Glutamatergic neuron (in vitro differentiated cells): ENCODE measurements at places on chromosomes 2 and 18.

DNA sequence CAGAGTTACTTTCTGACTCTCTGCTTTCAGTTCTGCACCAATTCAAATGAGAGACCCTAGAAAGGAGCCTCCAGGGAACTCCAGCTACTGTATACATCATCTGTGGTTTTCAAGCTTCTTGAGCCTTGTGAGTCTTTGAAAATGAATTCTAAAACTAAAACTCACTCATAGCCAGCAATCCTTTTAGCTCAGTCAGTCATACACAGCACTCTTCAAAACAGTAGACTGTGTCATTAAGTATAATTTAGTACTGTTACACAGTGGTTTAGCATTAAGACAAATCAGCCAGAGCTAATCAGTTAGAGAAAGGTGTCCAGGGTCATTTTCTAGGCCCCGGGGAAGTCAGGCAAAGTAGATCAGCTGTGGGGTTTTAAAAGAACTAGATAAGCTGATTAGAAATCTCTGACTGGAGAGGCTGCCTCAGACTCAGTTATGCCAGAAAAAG is 322.1 kb upstream of the THUMPD2 start:
- no peak for DNase-seq

DNA sequence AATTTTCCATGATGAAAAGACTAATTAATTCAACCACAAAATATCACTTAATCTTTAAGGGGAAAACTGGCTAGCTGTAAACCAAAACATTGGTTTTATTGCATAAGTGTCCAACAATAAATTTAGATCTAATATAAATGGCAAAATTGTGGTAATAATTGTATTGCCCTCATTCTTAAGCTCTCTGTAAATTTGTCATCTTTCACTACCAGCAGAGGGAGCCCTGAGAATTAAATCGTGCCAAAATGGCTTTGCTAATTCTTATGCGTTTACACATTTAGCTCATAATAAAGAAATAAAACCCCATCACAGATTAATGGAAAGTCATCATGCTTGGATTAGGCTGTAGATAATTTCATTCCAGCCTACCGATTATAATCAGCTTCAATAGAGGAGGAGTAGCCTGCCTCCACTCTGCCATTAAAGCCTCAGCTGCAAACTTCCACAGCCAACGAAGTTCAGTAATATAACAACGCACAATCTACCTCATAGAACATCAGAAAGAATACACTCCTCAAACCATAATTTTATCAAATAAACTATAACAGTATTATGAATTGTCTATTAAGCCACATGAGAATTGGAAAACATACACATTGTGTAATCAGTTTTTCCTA is 70.0 kb upstream of the ATP5MC3 start:
- no peak for DNase-seq

- DNase-seq = no peak
These were observed 370.9 kb upstream of the ZEB2 start for GRCh38 chr2:144890828-144891227.

- DNase-seq = no peak
These were observed 166.3 kb upstream of the SKOR2 start for GRCh38 chr18:47417807-47418206.

GRCh38 chr18:63271148-63271547 is 48.4 kb downstream of the BCL2 start:
- DNase-seq = no peak

DNA sequence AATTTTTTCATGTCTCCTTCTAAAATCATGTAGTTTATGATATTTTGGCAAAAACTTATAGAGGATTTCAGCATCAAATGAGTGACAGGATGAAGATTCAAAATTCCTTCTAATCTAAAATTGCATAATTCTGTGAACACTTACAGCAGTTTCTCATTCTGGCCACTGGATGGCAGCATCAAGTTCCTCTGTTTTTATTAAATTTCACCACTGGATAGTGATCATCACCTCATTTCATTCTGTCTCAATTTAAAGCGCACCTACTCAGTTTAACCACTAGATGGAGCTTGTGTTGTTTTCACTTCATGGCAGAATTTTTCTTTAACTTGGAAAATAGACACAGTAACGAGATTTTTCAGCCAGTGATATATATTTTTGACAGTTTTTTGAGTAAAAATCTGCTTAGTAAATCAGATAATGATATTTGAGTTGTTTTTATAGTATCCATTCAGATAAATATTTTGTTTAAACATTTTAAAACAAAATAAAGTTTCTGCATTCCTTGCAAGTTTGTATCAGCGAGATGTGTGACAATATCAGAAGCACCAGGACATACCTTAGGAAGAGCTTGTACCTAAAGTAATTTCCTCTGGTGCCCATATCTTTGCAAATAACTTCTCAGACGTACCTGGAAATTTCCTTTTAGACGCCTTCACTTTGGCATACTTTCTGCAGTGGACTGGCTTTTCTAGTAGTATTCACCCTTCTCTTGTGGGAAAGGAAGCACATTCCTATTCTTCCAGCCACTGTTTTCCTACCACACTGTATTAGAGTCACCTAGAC is 94.7 kb upstream of the ARHGAP15 start:
- peak; percentile 33 for DNase-seq

DNA sequence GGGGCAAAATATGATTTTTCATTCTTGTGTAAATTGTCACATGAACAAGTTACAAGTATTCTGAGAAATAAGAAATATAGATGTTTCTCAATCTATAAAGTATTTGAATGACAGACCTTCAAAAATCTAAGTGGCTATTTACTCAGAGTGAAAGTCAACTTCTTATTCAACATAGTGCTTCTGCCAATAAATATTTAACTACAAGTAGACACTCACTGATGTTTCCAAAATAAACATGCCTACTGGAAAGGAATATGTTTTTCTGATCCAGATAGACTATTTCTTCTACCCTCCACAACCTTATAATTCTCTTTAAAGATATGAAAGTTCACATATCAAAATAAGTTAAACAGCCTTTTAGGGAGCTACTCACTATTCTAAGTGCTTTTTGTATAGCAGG is 296.3 kb downstream of the DSC3 start:
- no peak for DNase-seq

GRCh38 chr2:212536817-212537725 is 1.5 kb downstream of the ERBB4 start:
- DNase-seq = peak; percentile 27

GRCh38 chr18:47758000-47758399 is 172.5 kb downstream of the SMAD2 start:
- DNase-seq = no peak

GRCh38 chr2:163173591-163173990 is 335.0 kb upstream of the KCNH7 start:
- DNase-seq = no peak

DNA sequence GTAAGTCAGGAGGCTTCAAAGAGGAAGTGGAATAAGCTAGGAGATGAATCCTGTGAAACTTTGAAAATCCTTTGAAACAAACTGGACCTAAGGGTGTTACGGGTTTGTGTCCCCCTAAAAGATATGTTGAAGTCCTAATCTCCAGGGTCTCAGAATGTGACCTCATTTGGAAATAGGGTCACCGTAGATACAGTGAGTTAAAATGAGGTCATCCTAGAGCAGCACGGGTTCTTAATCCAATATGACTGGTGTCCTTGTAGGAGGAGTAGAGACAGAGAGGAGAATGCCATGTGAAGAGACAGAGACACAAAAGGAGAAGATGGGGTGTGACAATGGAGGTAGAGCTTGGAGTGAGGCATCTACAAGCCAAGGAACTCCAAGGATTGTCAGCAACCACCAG is 26.9 kb upstream of the NEB start:
- DNase-seq = no peak

GRCh38 chr2:60972889-60973656 is 44.4 kb upstream of the PEX13 start:
- DNase-seq = no peak

GRCh38 chr2:425243-425642 is 137.4 kb upstream of the ALKAL2 start:
- no peak for DNase-seq

- DNase-seq = no peak
These were observed 29.5 kb upstream of the STAT1 start for GRCh38 chr2:191043438-191043837.

- DNase-seq = no peak
These were observed 7.8 kb downstream of the SCYGR2 start for GRCh38 chr2:227606476-227606875.

- no peak for DNase-seq
These were observed 140.9 kb downstream of the MCFD2 start for GRCh38 chr2:46774499-46775228.

DNA sequence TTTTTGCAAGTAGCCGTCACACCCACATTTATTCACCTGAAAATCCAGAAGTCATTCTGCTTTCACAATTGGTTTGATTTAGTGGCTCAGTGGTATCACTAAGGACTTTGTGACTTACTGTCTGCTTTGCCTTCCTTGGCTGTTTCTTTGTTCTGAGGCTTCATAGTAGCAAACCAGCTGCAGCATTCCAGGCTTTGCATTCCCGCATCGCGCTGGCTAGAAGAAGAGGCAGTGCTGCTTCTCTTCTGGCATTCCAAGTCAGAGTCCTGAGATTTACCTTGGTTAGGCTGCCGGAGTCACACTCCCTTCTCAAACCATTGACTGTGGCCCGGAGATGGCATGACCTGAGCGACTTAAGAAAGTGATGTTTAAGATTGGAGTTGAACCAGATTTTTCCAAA is 35.1 kb downstream of the MYO1B start:
- DNase-seq = no peak

GRCh38 chr2:30914456-30914855 is 107.2 kb upstream of the CAPN13 start:
- no peak for DNase-seq

DNA sequence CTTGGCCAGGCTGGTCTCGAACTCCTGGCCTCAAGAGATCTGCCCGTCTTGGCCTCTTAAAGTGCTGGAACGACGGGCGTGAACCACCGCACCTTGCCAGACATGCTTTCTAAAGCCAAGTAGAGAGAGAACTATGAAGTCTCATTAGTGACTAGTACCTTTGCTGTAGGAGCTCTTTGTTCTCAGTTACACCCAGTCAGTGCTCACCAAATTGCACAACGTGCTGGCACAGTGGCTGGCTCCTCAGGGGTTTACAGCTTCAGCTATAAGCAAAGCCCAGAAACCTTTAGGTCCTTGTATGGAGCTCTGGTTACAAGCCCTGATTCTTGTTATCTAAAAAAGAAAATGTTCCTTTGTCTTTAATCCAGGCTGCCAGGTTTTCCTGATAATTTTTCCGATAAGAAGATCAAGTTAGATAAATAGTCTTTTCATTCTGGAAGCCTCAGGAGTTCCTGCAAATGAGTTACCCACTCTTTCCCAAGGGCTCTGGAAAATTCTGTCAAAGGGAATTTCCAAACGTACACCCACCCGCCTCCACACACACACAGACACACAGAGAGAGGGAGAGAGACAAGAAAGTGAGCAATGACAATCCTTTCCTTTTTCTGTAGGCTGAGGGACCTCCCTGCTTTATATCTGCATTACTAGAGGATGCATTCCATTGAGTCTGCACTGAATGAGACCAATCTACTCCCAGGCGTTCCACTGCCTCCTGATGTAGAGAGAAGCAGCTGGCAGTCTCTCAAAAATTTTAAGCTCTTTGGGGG is 100.2 kb upstream of the CSRNP3 start:
- DNase-seq = no peak

- DNase-seq = peak; percentile 86
These were observed 845 bp upstream of the MYCN start for GRCh38 chr2:15939556-15939853.

DNA sequence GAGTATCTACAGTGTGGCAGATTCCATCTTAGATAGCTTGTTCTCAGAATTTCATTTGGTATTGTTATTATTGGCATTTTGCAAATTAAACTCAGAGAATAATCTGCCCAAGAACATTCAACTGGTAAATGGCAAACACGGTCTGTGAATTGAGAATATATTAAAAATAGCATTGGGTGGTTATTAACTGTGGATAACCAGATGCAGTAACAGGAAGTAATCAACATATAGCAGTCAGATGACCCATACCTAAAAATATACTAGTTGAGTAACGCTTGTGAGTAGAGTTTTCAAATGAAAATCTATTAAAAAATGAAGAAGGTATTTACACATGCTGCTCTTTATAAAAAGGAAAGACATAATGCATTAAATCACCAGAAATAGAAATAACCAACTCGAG is 129.5 kb downstream of the ZNF804A start:
- no peak for DNase-seq

DNA sequence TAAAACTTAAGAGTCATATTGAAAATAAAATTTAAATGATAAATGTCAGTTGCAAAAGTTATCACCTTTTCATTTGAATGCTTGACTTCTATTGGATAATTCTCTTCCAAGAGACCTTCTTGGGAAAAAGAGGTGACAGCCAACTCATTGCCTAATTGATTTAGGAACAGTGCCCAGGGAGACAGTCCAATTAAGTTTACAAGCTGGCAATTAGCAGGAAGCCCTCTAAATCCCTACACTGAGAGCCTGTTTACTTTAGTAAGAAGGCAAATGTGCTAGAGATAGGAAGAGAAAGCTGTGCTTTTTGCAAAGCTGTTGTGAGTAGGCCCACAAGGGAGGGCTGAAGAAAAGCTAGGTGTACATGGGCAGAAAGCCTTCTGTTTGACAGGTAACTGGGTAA is 189.1 kb downstream of the WDPCP start:
- DNase-seq = no peak

DNA sequence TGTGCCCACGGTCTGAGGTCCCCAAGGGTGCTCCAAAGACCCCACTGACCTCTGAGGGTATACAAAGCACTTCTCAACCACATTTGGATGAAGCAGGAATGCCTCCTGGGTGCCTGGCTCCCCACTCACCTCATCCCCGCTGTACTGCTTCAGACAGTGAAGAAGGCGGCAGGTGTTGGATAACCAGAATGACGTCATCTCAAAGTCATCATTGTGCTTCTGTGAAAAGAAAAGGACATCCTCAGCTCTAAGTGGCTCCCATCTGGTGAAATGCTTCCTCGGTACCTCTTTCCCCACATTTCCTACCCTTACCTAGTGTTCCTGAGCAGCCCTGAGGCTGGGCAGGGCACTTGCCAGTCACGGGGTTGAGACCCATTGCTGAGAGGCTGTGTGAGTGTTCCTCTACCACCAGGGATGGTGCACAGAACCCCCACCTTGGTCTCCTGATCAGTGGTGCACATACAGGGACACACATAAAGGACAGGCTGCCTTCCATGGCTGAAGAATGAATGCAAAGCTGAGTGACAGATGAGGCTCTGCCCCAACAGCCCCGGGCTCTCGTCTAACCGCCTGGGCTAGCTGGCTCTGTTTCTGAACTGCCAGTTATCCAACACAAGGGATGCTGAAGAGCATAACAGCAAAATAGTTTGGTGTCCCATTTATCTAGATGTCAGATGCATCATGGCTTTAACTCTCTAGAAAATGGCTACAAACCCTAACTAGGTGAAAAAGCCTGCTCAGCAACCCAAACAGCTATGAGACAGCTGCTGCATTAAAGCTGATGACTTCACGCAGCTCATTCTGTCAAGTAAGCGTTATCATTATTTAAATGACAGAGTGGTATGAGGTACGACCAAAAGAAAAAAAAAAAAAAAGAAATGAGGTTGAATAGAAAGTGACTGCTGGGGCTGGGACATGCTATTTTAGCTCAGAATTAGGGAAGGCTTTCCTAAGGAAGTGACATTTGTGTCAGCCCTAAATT is 28.2 kb upstream of the ACAA2 start:
- DNase-seq = no peak
